ENCODE measurements at places on chromosomes 16 and 17.

DNA sequence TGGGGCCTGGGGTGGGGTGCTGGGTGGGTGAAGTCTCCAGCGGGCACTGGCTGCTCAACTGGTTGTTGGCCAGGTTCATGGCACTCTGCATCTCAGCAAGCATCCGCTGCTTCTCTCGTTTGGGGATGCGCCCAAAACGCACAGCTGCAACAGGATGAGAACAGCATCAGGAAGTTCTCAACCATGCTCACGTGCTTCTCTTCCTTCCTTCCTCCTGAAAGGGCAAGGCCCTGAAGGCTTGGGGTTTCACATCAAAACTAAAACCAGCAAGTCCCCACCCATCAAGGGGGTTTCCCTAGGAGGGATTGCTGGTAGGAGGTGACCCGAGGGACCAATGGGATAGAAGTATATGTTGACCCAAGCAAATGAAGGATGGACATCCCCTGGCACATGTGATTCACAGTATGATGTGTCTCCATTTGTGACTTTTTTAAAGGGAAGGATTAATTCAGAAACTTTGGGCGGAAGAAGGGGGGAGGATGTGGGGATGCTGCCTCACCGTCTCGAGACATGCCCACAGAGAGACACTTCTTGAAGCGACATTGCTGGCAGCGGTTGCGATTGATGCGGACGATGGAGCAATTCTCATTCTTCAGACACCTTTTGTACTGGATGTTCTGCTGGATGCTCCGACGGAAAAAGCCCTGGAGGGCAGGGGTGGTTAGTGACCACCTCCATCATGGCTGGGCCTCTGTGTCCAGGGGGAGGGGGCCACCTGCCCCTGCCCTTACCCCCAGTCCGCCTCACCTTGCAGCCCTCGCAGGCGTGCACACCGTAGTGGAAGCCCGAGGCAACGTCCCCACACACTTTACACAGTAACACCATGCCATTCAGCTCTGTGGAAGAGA lies 4.2 kb downstream of the NR1D1 start:
- ATAC-seq = no peak

DNA sequence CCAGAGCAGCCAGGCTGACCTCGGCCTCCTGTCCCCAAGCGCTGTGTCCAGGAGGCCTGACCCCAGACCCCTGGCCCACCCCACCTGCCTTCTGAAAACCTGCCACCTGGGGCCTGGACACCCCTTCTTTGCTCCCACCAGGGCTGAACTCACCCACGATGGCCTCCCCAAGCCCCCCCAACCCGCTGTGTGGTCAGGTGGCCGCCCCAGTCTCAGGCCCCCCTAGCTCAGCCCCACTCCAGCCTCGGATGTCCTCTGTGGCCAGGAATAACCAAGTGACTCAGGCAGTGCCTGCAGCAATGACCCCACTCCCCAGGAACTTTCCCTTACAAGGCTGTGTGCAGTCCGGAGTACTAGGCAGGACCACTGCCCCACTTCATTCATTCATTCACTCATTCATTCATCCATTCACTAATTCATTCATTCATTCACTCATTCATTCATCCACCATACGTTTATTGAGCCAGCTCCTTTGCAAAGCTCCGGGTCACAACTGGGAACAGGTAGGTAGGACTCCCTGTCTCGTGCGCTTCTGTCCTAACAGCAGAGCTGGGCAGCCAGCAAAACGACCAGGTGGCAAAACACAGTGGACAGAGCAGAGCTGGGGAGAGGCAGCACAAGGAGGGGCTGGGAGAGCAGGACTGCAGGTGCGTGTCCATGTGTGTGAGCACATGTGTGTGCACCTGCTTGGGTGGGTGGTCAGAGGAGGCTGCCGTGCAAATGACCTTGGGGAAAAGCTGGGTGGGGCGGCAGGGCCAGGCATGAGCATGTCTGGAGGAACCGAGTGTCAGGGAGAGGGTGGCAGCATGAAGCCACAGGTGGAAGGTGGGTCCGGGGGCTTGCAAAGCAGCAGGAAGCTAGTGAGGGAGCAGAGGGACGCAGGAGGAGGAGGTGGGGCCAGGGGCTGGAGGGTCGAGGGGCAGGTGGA lies 75.8 kb upstream of the CBX4 start:
- no peak for ATAC-seq

DNA sequence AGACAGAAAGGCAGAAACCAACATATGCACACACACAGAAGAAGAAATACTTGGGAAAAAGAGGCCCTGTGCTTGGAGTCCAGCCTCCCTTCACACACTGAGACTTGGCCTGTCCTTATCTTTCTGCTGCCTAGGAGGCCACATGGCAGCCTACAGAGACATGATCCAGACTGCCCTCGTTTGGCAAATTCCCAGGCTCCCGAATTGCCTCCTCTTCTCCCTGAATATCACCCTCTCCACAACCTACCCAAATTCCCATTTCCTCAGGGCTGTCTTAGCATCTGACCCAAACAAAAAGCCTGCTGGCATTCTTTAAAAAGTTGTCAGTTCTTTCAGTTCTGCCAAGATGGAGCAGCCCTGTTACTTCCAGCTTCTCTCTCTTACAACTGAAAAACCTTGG lies 59.8 kb downstream of the DNAH17 start:
- ATAC-seq = no peak

GRCh38 chr17:73343168-73343634 lies 31.4 kb upstream of the CDC42EP4 start:
- ATAC-seq = no peak

GRCh38 chr17:40480501-40481003 lies 20.9 kb downstream of the TNS4 start:
- ATAC-seq = peak; percentile 68

GRCh38 chr17:76038050-76038449 lies 10.9 kb upstream of the EVPL start:
- ATAC-seq = peak; percentile 29

- no peak for ATAC-seq
Measured at GRCh38 chr16:3992297-3993051, 112.0 kb upstream of the CREBBP start.

DNA sequence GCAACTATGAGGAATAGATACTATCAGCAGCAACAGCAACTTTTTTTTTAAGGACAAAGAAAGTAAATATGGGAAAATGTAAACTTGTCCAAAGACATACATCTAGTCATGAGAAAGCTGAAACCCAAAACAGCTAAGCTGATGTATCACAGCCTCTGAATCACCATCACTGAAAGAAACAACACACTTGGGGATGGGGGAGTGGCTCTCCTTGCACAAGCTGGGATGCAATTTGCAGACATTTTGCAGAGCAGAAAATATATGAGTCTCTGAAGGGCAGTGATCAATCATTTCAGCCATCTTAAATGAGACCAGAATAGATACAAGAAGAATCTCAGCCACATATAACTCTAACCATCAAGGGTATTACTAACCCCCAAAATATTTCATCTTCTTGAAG lies 79.1 kb downstream of the GRIN2A start:
- ATAC-seq = no peak

DNA sequence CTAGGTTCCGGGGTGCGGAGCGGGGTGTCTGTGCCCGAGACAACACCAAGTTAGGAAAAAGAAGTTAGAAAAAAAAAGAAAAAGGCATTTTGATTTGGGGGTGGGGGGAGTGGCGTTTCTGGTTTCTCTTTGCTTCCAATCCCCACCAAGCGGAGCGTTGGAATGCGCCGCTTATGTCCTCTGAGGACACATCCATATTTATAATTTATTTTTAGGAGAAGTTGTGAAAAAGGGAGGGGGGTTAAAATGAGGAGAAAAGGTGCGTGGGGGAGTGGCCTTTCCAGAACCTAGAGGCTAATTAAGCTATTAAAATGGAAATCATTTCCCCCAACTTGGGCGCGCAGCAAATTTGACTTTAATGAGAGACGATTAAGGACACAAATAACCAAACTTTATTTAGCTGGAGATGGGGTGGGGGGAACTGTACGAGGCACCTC lies 232.1 kb downstream of the MRTFB start:
- ATAC-seq = no peak

DNA sequence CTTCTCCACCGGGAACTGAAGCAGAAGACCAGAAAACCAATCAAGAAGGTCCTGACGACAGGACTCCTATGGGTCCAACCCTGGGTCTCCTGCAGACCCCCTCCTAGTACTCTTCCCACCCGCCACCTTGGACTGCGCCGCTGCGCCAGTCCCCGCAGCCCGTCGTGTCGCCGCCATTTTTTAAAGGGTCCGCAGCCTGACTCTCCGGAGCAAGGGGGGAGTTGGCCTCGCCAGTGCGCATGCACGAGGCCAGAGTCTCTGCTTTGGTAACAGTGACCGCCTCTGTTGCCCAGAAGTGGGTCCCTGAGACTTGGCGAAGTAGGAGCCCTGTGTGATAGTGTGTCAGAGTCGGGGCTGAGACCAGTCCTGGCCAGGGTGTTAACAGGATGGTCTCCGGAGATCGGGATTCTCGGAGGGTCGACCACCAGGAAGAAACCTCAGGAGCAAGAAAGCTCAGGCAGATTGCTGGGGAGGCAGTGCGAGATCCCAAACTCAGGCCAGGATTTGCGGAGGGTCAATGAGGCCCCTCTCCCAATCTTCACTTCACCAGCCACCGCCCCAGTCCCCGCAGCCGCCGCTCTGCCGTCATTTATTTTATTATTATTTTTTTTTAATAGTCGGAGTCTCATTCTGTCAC lies 612.5 kb downstream of the KCNJ18 start:
- ATAC-seq = no peak

- no peak for ATAC-seq
Measured at GRCh38 chr16:26740771-26741170, 326.0 kb upstream of the C16orf82 start.

- ATAC-seq = no peak
Measured at GRCh38 chr16:20812510-20812909, 6.2 kb downstream of the REXO5 start.

DNA sequence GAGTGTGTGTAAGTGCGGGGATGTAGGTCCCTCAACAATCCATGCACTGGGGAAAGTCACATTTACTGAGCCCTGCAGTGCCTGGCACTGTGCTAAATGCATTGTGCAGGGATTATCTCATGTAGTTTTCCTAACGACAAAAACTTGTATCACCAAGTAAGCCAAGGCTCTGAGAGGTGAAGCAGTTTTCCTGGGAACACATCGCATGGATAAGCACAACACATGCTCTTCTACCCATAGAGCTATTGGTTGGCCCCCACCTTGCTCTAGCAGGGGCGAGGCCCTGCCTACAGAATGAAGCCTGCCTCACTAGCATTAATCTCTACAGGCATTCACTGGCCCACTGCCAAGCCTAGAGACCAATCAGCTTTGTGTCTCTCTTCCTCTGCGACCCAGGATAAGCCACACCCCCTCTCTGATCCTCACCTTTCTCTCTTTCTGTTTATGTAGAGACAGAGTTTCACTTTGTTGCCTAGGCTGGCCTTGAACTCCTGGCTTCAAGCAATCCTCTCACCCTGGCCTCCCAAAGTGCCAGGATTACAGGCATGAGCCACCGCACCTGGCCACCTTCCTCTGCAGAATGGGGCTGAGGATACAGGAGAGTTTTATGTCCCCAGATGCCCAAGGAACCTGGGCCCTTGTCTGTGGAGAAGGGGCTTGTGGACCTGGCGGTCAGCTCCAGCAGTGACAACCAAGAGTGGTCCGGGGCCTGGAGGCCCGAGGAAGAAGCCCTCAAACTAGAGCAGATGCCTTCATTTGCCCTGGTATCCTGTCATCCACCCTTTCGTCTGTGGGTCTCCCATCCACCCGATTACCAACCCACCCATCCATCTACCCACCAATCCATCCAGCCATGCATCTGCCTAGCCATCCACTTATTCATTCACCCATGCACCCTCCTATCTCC lies 12.8 kb downstream of the CDH16 start:
- peak; percentile 73 for ATAC-seq

DNA sequence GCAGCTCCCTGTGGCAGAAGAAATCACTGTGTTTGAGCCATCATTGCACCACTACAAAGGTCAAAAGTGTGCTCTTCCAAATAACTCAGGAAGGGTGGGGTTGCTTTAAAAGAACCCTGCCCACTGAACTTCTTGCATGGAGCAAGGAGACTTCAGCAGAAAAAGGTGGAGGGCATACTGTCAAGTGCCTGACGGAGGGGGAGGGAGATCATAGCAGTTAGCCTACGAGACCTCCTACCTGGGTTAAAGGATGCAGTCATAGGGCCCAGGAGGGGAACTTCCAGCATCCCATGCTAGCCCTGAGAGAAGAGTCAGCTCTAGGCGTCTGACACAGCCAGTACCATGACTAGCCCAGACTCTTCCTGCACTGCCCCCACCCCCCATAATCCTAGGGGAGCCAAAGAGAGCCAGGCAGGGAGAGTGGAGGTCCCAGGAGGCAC lies 45.3 kb upstream of the MSI2 start:
- no peak for ATAC-seq

GRCh38 chr17:42338427-42338985 lies 49.7 kb downstream of the STAT3 start:
- ATAC-seq = no peak

GRCh38 chr17:78991906-78992532 lies 12.3 kb upstream of the LGALS3BP start:
- no peak for ATAC-seq

DNA sequence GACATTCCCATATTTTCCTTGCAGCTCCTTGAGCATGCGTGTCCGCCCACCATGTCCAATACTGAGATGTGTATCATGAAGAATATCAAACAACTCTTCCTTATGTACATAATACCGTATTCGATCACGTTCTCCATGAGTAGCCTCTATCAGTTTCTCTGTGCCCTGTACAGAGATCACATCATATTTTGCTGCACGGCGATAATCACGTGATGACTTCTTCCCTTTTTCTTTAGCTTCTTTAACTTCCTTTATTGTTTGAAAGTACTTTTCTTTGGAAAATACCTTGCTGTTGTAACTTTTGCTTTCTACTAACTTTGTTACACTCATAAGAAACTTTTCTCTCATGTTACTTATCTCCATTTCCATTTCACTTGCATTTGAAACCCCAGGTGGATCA lies 6.6 kb downstream of the KRABD2 start:
- ATAC-seq = no peak

DNA sequence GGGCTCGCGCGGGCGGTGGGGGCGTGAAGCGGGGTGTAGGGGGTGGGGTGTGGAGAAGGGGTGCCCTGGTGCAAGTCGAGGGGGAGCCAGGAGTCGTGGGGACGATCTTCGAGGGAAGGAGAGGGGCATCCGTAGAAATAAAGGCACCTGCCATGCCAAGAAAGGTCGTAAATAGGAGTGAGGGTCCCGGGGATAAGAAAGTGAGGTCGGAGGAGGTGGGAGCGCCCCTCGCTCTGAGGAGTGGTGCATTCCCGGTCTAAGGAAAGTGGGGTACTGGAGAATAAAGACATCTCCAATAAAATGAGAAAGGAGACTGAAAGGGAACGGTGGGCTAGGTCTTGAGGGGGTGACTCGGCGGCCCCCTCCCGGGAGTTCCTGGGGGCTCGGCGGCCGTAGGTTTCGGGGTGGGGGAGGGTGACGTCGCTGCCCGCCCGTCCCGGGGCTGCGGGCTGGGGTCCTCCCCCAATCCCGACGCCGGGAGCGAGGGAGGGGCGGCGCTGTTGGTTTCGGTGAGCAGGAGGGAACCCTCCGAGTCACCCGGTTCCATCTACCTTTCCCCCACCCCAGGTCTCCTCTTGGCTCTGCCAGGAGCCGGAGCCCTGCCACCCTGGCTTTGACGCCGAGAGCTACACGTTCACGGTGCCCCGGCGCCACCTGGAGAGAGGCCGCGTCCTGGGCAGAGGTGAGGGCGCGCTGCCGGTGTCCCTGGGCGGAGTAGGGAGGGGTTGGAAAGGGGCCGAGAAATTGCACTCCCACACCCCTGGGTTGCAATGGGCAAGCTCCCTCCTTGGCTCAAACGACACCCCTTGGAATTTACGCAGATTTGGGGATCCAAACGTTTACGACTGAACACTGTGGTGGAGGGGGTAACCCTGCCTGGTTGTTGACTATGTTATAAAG lies 888 bp downstream of the CDH1 start:
- ATAC-seq = peak; percentile 51

GRCh38 chr17:50468304-50469207 lies at the start of gene CHAD:
Gene CHAD, minus strand, starts transcription at chr17:50468880. Its CDS starts 67 bp downstream, at chr17:50468813.
- ATAC-seq = peak; percentile 9
